Stimulated activated CD4-positive, alpha-beta T cell treated with anti-CD3 and anti-CD28 coated beads, Interleukin-12 subunit alpha, Interleukin-12 subunit beta, amount 100 ng/mL, for 24 hours (primary cell): ENCODE measurements at places on chromosomes 13 and 19.

DNA sequence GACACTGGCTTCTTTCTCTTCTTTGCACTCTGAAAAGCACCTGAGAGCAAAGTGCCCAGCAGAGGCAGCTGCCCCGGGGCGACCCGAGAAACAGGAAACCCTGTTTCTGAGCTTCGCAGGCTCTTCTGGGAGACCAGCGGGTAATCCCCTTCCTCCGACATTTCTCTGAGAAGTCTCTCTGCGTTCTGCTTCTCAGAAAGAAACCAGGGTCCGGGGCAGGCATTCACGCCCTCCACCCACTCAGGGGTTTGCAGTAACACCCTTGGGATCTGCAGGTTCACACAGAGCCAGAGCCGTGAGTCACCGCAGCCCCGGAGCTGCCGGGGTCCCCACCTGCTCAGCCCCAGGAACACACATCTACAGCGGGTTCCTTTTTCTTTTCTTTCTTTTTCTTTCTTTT is 86.0 kb downstream of the GADD45B start:
- peak; percentile 70 for DNase-seq

- DNase-seq = no peak
These were observed 25.8 kb upstream of the INTS6 start for GRCh38 chr13:51478418-51479198.

GRCh38 chr19:8398311-8398771 is 8.2 kb downstream of the RAB11B start:
- DNase-seq = no peak

DNA sequence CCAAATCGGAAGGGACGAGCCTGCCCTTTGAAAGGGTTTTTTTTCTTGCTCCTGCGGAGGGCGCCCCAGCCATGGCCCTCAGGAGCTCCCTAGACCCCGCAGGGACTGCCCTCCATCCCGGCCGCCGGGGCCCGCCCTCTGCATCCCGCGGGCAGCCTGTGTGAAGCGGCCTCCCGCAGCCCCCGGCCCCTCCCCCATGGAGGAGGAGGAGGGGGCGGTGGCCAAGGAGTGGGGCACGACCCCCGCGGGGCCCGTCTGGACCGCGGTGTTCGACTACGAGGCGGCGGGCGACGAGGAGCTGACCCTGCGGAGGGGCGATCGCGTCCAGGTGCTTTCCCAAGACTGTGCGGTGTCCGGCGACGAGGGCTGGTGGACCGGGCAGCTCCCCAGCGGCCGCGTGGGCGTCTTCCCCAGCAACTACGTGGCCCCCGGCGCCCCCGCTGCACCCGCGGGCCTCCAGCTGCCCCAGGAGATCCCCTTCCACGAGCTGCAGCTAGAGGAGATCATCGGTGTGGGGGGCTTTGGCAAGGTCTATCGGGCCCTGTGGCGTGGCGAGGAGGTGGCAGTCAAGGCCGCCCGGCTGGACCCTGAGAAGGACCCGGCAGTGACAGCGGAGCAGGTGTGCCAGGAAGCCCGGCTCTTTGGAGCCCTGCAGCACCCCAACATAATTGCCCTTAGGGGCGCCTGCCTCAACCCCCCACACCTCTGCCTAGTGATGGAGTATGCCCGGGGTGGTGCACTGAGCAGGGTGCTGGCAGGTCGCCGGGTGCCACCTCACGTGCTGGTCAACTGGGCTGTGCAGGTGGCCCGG is 815 bp downstream of the MAP3K10 start:
- DNase-seq = no peak

DNA sequence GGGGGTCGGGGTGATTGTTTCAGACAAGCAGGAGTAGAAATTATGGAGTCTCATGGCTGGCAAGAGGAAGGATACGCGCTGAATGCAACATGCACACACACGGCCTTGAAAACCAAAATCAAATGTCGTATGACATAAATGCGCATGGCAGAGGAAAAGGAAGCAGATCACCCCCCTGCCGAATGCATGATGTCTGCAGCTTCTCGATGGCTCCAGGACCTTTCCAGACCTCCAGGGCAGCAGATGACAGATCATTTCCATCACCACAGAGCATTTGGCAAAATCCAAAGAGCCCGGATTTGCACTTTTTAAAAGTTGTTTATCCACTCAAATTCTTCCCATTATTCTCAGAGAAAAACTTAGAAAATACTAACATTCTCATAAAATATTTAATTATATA is 211.7 kb downstream of the NHLRC3 start:
- DNase-seq = no peak

DNA sequence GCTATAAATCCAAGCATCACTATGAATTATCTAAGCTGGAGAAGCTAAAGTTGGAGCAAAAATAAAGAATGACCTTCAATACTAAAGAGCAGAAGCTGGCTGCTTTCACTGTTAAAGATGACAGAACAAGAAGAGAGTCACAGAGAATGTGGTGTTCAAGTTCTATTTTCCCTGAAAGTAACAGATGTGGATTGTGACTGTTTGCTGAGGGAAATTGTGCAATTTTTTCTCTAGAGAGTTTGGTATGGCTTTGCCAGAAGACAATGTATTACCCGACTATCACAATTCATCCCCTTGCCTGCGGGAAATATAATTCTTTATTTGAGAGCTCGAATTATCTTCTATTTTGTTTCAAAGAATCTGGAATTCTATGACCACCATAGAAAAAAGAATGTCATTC is 83.1 kb downstream of the TNFSF13B start:
- no peak for DNase-seq

GRCh38 chr13:58660826-58661225 is 1029.3 kb downstream of the PCDH17 start:
- DNase-seq = no peak

DNA sequence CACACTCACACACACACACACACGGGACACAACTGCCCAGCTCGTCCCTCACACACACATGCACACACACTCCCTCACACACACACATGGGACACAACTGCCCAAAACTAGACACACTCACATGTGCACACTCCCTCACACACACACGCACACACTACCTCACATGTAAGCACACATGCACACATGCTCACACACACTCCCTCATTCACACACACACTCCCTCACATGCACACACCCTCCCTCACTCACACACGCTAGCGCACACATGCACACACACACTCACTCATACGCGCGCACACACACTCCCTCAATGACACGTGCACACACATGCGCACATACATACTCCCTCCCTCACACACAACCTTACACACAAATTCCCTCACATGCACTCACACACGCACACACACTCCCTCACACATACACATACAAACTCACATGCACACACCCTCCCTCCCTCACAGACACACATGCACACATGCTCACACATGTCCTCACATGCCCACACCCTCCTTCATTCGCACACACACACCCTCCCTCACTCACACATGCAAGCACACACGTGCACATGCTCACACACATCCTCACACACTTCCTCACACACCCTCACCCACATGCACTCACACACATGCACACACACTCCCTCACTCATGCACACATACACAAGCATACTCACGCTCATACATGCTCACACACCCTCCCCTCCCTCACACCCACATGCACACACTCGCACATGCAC is 9.0 kb upstream of the RASA3 start:
- DNase-seq = no peak

- DNase-seq = no peak
These were observed 10.4 kb upstream of the LYPD5 start for GRCh38 chr19:43812688-43813087.

DNA sequence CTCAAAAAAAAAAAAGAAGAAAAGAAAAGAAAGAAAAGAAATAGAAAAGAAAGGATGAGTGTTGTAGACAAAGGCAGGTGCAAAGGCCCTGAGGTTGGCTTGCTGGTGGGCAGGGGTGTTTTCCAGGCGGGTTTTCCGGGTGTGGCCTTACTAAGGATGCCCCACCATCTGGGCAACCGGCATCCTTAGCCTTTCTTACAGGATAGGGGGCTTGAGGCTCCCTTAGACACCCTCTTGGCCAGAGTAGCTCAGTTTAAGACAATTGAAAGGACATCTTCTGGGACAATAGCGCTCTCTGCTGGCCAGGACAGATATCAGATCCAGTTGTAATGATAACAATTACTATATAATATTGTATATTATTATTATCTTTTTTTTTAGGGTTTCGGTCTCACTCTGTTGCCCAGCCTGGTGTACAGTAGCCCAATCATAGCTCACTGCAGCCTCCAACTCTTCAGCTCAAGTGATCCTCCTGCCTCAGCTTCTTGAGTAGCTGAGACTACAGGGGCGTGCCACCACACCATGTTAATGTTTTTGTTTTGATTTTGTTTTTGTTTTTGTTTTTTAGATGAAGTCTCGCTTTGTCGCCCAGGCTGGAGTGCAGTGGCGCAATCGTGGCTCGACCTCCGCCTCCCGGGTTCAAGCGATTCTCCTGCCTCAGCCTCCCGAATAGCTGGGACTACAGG is 1.4 kb upstream of the QTRT1 start:
- peak; percentile 75 for DNase-seq

- DNase-seq = no peak
These were observed 336.6 kb downstream of the TEX29 start for GRCh38 chr13:111657013-111657412.

DNA sequence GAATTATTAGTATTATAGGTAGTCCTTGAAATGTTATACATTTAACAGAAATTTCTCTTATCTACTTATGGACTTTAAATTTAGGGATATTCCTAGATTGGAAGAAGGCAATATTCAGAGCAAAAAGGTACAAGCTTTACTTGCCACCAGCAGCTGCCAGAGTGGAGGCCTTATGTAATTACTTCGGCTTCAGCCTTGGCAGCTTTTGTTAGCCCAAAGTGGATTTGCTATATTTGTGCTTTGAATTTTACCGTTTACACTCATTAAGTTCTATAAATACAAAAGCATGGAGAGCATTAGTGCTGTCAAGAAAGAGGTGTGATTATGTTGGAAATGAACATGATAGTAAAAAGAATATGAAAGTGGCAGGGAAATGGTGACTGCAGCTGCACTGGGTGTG is 319.9 kb downstream of the ATP8A2 start:
- DNase-seq = no peak
